ENCODE measurements at places on chromosomes 3 and 15. TPM values are rescaled to one million over a fixed set of nuclear protein-coding genes. Genes with fewer than 3 reads are reported as not detected.
A peak's percentile ranks its signal among the peaks of the same experiment; 100 is the strongest.

- peak; percentile 95 for DNase-seq
Measured at GRCh38 chr15:40279437-40280141, 3.3 kb downstream of the ANKRD63 start.

GRCh38 chr3:11367143-11367693 lies 95.0 kb downstream of the ATG7 start:
- no peak for DNase-seq

Gene CPEB1
- 1.4 TPM for total RNA-seq

Gene MELTF
- total RNA-seq, result 11.3 TPM

- peak; percentile 59 for DNase-seq
Measured at GRCh38 chr3:177281292-177282118, 84.2 kb upstream of the TBL1XR1 start.

DNA sequence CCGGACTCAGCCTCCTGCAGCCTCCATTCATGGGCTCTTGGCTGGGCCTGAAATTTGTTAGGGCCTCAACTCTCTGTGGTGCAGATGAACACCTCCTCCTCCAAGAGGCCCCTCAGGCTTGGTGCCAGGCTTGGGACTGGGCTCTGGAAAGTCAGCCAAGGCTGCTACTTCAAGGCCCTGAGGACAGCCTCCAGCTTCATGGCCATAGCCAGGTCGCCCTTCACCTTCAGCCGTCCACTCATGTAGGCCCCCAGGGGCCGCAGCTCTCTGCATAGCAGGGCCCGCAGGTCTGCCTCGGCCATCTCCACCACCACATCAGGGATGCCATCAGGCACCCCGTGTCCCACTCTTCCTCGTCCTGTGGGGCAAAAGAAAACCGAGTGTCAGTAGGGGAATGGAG lies 8.3 kb downstream of the STOML1 start:
- no peak for DNase-seq

Gene RHOV
- total RNA-seq, result 2.5 TPM

DNA sequence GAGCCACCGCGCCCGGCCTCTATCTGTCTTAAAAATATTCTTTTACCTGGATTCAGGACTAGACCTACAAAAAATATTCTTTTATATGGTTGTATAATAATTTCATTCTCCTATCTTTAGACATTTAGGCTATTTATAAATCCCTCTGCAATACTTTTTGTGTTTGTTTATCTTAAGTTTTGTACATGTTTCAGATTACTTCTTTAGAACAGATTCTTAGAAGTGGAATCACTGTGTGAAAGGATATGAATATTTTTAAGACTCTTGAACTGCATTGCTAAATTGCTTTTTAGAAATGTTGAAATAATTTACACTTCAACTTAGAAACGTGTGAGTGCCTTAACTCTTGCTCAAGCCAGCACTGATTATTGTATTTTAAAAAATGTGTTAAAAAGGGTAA lies 131.3 kb upstream of the PTX3 start:
- no peak for DNase-seq

Gene MYLK
- total RNA-seq, result 6.6 TPM

Gene TNNC1
- total RNA-seq, result 50.9 TPM

- DNase-seq, result no peak
Measured at GRCh38 chr15:94229591-94230369, 1.6 kb upstream of the MCTP2 start.

- no peak for DNase-seq
Measured at GRCh38 chr15:80183886-80184285, 31.1 kb downstream of the FAH start.

DNA sequence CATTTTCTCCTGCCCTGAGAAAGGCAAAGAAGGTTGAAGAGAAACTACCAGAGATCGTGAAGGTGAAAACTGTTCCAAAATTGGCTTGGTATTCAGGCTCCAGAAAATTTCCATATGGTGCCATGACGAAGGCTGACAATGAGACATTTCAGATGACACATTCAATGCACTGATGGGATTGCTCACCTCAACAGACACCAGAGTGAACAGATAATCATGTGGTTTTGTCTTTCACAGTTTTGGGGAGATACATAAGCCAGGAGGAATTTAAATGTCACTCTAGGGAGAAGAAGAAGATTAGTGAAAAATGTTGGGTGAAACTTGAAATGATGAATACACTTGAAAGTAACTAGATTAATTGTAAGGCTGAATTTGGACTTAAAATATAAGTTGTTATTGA lies 339.7 kb upstream of the EPHA3 start:
- DNase-seq, result no peak

GRCh38 chr3:66997560-66998112 lies 471 bp upstream of the KBTBD8 start:
- DNase-seq, result no peak

DNA sequence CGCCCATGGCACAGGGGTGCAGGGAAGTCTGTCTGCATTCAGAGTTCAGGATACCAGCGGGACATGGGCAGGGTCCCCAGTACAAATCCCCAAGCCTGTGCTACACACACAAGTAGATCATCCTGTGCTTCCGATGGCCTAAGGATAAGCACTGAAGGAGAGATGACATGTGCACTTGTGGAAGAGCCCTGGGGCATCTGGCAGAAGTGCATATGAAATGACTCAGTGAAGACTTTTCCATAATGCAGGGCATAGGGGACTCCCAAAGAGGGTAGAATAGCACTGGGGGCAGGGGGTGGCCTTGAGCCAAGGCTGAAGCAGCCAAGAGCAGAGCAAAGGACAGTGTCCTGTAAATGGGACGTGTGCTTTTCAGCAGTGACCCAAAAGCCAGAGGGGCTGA lies 22.9 kb downstream of the ADAMTS17 start:
- peak; percentile 14 for DNase-seq

DNA sequence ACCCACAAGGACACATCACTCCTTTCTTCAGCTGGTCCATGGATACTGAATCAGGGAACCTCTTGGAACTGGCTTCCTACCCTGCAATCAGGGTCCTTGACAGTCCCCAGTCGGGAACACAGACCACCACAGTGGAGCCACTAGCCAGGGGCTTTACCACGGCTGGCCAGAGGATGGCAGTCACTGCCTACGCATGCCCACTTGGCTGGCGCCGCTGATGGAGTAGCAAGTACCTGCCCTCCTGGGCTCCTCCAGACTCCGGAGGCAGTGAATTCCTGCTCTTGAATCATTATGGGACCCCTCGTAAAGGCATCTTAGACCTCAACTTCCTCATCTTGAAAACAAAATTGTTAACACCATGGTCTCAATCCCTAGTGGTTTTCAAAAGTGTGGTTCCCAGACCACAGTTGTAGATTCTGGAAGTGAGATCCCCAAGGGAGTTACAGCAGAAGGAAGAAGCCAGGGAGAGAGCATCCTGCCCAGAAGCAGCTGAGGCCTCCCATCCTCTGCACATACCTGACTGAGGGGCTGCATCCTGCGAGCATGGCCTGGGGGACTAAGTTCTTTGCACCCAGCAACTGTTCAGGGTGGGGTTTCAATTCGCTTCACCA lies 9.1 kb upstream of the SKIC8 start:
- DNase-seq, result peak; percentile 97

DNA sequence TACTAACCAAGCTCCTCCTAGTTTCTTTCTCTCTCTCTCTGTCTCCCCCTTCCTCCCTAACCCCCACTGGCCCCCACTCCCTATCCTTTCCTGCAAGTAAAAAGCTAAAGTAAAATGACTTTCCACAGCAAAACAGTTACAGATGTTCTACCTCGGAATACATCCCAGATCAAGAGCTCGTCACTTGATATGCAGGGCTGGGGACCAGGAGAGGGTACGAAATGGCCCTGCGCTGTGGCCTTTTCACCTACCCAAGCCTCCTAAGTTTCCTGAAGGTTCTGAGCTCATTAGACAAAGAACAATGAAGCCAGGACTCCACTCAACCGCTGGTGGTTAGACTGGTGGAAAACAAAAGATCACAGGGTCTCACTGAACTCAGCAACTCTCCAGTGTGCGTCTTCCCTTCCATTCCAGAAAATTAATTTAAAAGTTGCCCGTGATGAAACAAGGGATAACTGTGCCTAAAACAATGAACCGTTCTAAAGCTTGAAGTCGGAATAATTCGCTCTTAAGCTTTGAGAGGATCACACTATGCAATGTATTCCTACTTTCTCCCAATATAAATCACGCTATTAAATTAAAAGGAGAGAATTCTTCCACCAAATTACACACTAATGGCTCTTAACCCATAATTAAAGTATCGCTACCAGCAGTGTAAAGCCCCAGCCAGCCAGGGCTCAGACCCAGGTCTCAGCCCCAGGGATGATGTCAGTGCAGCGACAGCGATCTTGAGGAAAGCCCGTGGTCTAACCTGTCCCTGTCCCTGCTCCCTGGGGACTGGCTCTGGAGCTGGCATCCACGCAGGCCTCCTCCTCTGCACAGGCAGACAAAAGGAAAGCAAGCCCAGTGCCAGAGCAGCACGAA lies 5.0 kb downstream of the VGLL4 start:
- DNase-seq, result peak; percentile 57

GRCh38 chr15:76233921-76234320 lies 77.3 kb downstream of the ETFA start:
- DNase-seq, result no peak

- DNase-seq, result no peak
Measured at GRCh38 chr15:65289261-65289854, 2.7 kb upstream of the PARP16 start.

DNA sequence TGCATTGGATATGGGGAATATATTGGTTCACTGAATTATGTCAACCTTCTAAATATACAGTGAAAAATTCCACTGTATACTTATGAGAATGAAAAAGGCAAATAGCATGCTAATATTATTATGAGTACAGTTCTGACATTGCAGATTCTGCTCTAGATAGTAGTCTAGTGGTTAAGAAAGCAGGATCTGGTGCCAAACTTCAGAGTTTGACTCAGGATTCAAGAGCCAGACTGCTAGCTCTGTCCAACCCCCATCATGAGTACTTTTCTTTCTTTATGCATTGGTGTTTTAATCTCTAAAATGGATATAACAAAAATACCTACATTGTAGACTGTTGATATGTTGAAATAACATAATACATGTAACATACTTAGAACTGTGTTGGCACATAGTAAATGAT lies 57.3 kb upstream of the PLSCR4 start:
- DNase-seq, result no peak

DNA sequence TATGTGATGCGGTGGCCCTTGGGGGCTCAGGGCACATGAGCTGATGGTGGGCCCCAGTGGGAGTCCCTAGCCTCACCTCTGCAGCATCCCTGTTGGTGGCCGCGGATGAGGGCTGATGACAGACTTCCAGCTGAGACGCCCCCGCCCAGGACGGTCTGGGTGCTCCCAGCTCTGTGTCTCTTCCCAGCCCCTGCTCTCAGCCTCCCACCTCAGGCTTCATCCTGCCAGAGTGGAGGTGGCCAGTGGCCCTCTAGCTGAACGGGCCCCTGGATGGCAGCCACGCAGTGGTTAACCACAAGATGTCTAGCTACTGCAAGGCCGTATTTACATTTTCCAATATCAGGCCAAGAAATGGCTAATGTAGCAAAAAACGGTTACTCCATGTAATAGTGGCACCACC lies 205.3 kb upstream of the LINGO1 start:
- DNase-seq, result no peak

Gene RBPMS2
- total RNA-seq, result 134 TPM

- no peak for DNase-seq
Measured at GRCh38 chr3:127764841-127765362, 57.4 kb downstream of the MGLL start.

GRCh38 chr15:29774900-29775299 lies 47.4 kb downstream of the TJP1 start:
- DNase-seq, result no peak

- no peak for DNase-seq
Measured at GRCh38 chr15:27512281-27513001, 541.5 kb downstream of the GABRG3 start.

- DNase-seq, result no peak
Measured at GRCh38 chr3:31953091-31953490, 28.0 kb downstream of the OSBPL10 start.

DNA sequence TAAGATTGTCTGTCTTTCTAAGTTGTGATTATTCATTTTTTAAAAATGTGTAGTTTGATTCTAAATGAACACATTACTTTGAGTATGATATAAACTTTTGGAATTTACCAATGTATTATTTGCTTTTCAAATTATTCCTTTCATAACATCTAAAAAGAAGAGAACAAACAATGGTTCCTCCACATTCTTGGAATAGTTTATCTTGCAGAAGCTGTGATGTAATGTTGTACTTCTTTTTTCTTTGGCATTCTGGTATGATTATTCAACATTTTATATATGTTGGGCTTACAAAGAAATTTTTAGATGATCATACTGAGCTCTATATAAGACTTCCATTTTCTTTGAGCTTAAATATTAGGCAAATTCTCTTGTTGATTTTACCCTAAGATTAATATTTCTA lies 419.2 kb downstream of the DIPK2A start:
- DNase-seq, result no peak

- DNase-seq, result peak; percentile 88
Measured at GRCh38 chr15:88985547-88986393, 72.6 kb upstream of the MFGE8 start.

DNA sequence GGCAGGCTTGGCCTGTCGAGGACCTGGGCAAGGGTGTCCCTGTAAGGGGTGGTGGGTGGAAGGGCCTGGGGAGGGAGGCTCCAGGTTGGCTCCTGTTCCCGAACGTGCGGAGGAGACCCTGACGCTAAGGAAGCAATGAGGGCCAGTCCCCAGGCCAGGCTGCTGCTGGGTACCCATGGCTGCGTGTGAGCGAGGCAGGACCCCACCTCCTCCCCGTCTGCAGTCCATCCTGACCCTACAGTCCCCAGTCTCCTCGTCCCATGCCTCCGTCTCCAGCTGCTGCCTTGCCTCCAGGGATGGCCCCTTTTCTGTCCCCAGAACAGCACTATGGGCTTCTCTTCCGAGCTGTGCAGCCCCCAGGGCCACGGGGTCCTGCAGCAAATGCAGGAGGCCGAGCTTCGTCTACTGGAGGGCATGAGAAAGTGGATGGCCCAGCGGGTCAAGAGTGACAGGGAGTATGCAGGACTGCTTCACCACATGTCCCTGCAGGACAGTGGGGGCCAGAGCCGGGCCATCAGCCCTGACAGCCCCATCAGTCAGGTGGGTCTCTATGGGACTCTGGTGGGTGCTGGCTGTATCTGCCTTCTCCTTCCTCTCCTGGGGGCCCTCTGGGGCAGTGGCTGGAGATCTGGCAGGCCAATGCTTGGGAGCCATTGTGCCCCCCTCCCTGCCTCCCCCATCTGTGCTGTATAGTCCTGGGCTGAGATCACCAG lies 571 bp downstream of the FES start:
- DNase-seq, result no peak

Gene GASK1A
- total RNA-seq, result 4.6 TPM

DNA sequence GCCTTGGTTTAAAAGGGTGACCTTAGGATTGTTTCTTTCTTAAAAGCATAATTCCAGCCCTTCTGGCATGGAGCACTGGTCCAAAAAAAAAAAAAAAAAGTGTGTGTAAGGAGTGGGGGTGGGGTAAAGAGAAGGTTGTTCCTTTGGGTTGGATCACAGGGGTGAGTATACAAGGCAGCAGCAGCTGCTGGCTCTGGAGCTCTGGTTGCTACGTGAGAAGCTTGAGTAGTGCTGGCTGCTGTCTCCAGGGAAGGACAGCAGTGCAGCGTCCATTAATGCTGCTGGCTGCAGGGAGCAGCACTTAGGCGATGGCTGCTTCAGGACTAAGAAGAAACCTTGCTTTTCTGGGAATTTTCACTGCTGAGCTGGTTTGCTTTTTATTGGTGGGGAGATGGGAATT lies 2.3 kb downstream of the SETD5 start:
- DNase-seq, result peak; percentile 86

All from endodermal cell (in vitro differentiated cells).